Activated naive CD8-positive, alpha-beta T cell treated with anti-CD3 and anti-CD28 coated beads, Interleukin-2, amount 10 ng/mL, durations not matched to agents 7 days and 5 days (primary cell): ENCODE measurements at places on chromosomes 3 and 15. TPM values are rescaled to one million over a fixed set of nuclear protein-coding genes. Genes with fewer than 3 reads are reported as not detected.

The SLC22A14 gene
- total RNA-seq, result 0.22 TPM

The IQCH gene
- total RNA-seq, result 2.2 TPM

The FETUB gene
- not detected for total RNA-seq

GRCh38 chr15:67781907-67782690 is 43.2 kb upstream of the SKOR1 start:
- no peak for DNase-seq
- H3K27me3 ChIP-seq, result no peaks in the 10 kb centered on the region
- H3K4me1 ChIP-seq, result peaks cover 25% of the 10 kb centered on the region
- peaks cover 2% of the 10 kb centered on the region for H3K36me3 ChIP-seq

- H3K27ac ChIP-seq, result no peak overlapping the region
- H3K36me3 ChIP-seq, result peaks cover 13% of the 10 kb centered on the region
These were observed 5.6 kb downstream of the TP53BP1 start for GRCh38 chr15:43487271-43487895.

DNA sequence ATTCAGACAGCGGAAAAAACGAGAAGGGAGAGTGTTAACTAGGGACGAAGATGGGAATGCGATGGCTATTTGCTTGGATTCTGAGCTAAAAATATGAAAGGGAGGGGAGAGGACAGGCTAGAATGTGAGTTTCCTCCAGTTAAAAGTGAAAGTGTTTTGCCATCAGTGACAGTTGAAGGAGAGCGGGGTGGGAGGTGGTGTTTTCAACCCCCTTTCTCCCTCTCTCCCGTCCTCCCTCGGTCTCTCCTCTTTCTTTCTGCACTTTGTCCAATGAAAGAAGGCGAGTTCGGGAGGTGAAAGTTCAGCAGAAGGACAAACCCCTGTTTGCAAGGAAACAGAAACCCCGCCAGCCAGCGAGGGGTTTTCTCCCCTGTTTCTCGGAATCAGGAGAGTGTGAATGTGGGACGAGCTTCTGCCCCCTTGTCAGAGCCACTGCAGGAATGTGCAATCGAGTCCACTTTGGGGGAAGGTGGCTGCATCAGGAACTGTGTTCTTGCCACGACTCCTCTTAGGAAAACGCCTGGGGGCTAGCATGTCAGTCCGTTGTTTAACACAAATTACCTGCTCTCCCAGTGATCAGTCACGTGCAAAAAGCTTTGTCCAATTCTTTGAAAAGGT is 975 bp upstream of the FOXP1 start:
- no peaks in the 10 kb centered on the region for H3K36me3 ChIP-seq
- peaks cover 31% of the 10 kb centered on the region for H3K4me1 ChIP-seq
- H3K27me3 ChIP-seq, result no peaks in the 10 kb centered on the region
- peak overlapping the region; percentile 88 for H3K4me3 ChIP-seq
- DNase-seq, result peak; percentile 65

- peaks cover 1% of the 10 kb centered on the region for H3K4me1 ChIP-seq
- H3K27ac ChIP-seq, result no peak overlapping the region
- H3K4me3 ChIP-seq, result no peak overlapping the region
- H3K27me3 ChIP-seq, result no peaks in the 10 kb centered on the region
- peaks cover 14% of the 10 kb centered on the region for H3K36me3 ChIP-seq
These were observed 21.9 kb downstream of the TSC22D2 start for GRCh38 chr3:150429767-150430671.

GRCh38 chr15:38748710-38749109 is 184.1 kb upstream of the RASGRP1 start:
- no peaks in the 10 kb centered on the region for H3K4me1 ChIP-seq
- no peak overlapping the region for H3K27ac ChIP-seq
- H3K36me3 ChIP-seq, result no peaks in the 10 kb centered on the region
- peaks cover 15% of the 10 kb centered on the region for H3K27me3 ChIP-seq

DNA sequence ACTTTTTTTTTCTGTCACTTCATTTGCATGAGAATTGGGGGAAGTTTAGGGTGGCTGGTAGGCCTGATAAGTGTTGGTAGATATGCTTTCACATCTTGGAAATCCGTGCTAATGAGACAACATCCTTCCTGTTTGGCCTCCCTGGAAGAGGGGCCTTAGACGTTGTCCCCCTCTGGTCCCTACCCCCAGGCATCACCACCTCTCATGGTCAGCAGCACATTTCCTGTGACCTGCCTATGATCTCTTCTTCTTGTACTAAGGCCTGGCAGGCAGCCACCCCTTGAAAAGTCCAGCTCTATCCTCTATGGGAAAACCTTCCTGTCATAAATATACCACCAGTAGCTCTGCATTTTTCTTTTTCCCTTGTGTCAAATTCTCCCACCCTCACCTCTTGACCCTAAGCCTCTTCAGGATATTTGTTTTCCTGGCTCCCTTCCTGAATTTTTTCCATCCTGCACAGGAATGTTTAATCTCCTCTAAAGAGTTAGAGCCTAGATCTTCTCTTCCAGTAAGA is 107.8 kb downstream of the SNRK start:
- H3K27ac ChIP-seq, result no peak overlapping the region
- DNase-seq, result no peak
- no peak overlapping the region for H3K4me3 ChIP-seq
- peaks cover 6% of the 10 kb centered on the region for H3K36me3 ChIP-seq
